ENCODE measurements at places on chromosomes 3 and 15. TPM values are rescaled to one million over a fixed set of nuclear protein-coding genes. Genes with fewer than 3 reads are reported as not detected.

ZMYND10 gene
- 1.0 TPM for total RNA-seq

KBTBD13 gene
- not detected for total RNA-seq

IQCH gene
- 1.0 TPM for total RNA-seq

CISH gene
- 0.69 TPM for total RNA-seq

PTPRG gene
- 2.6 TPM for total RNA-seq

AMOTL2 gene
- 52.1 TPM for total RNA-seq

POLG gene
- total RNA-seq: 55.1 TPM

HRH1 gene
- 6.1 TPM for total RNA-seq

ADCY5 gene
- 0.45 TPM for total RNA-seq

CNTN6 gene
- not detected for total RNA-seq

CHRD gene
- total RNA-seq: 0.21 TPM

THPO gene
- total RNA-seq: not detected

STARD9 gene
- total RNA-seq: 1.2 TPM

LAMB2 gene
- total RNA-seq: 72.0 TPM

SOX14 gene
- total RNA-seq: not detected

FRMD4B gene
- total RNA-seq: 0.70 TPM

C2CD4A gene
- total RNA-seq: 0.14 TPM

DYNC1LI1 gene
- total RNA-seq: 48.1 TPM

SAXO2 gene
- 0.99 TPM for total RNA-seq

DLEC1 gene
- total RNA-seq: not detected

GPR62 gene
- total RNA-seq: not detected
